Hippocampal formation (tissue), 2 donors: ENCODE measurements at places on chromosomes 13 and 19.

DNA sequence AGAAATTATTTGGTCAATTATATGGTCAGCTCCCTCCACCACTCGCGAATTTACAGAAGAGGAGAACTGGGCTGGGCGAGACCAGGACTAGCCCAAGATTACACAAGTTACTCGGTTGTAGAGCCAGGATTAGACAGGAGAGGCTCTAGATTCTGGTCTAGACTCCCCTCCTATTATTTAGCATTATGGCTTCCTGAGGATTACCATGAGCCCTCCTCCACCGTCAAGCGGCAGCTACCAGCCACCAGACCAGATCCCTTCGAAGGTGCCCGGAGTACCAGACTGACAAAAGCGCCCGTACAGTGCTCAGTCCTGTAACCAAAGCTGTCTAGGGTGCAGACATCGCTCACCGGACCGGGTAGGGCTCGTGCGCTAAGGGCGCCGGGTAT, 497 bp upstream of the MLNR start:
- no peak for DNase-seq

DNA sequence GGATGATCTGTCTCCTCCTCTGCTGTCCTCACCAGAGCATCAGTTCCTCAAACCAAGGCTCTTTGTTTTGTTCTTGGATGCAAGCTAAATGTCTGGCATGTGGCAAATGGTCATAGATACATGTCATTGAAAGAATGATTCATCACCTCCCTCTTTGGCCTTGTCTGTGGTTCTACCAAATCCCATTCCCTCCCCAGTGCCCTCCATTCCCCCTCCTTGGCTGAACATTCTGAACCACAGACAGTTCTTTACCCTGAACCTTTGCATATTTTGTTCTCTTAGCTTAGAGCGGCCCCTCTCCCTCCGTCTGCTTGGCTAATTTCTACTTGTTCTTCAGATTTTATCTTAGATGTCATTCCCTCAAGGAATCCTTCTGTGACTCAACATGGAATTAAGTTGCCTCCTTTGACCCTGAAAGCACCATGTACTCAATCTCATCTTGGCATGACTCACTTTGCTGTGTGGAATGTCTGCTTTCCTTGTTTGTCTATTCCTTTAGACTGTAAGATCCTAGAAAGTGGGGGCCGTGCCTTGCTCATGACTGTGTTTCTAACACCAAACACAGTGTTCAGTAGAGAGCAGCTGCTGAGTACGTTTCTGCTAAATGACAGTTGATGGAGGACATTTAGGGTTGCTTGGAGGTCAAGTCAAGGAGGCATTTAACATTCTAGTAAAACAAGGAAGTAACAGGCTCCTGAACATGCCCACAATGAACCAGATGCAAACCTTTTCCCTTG, 8.1 kb downstream of the ALOX5AP start:
- no peak for DNase-seq

DNA sequence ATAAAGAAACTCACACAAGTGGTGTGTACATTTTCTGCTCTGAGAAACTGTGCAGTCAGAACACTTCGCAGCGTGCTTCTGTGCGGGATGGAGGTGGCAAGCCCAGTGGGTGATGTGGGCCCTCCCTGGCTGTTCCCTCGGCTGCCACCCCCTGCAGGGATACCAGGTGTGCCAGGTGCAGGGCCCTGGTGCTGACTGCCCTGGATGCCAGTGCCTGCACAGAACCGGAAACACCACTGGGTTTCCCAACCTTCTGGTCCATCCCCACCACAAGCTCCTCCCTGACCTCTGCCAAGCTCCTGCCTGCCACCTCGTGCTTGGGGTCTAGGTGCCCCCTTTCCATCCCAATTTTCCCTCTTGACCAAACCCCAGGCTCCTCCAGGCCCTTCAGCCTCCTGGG, 81.9 kb upstream of the MCF2L start:
- no peak for DNase-seq

- no peak for DNase-seq
Measured at GRCh38 chr13:98141509-98142379, 1.1 kb upstream of the FARP1 start.
